ENCODE measurements at places on chromosomes 7 and 10. TPM values are rescaled to one million over a fixed set of nuclear protein-coding genes. Genes with fewer than 3 reads are reported as not detected.

DNA sequence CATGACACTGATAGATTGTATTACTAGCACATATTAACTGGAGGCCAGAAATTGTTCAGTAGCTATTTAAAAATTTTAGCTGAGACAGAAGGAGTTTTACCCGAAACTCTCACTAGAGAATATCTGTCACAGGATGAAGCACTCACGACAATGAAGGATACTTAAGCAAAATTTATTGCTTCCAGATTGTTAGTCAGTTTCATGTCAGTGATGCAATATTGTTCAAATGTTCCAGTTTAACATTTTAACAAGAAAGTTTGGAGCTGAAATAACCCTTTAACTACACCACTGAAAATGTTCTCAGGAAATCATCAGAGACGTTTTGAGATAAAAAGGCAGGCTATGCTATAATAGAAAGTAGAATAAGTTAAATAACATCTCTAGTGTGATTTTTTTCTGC is 15.0 kb upstream of the CADPS2 start:
- DNase-seq, result peak; percentile 69

Gene IL2RA
- under 0.01 TPM for total RNA-seq

DNA sequence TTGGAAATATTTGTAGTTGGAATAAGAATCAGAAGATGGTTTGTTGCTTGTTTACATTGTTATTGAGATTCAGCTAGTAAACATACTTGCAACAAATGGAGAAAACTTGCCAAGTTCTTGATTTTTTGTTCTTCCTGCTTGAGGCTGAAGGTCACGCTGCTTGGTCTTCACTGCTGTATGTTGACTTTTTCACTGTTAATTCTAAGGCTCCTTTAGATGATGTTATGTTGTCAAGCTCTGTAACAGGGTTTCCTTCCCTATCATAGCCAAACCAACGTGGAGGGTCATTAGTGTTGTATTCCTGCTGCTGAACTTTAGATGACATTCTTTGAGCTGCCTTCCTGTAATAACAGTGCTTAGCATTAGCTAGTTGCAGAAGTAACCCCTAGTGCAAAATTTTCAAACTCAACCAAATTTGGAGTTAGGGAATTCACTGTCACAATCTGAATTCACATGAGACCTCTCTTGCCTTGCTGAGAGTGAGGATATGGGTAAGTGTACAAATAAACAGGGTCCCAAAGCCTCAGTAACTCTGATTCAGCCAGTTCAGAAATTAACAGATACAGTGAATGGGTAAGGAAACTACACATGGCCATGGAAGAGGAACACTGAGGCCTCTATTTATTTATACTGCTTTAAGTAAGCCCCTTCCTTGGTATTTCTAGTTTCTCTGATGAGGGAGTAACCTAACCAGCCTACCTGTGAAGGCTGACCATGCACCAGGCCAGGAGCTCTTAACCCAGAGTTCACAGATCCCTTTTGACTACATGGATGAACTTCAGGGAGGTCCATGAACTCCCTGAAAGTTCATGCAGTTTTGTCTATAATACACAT is 64.6 kb downstream of the FAM185A start:
- peak; percentile 58 for DNase-seq

Gene SPDYE18
- not detected for total RNA-seq

DNA sequence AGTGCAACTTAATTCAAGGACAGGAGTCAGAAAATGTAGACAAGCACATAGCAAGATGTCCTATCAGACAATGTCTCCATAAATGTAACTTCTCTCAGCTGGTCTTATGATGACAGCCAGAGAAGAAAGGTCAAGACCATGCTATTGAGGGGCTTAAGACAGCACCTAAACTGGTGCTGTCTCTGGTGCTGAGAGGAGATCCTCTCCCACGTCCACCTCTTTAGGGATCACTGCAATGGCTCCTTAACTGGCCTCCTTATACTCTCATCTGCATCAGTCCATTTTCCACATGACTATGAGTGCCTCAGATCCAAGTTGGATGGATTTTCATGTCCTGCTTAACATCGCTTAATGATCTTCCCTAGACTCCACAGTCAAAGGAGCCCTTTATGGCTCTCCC is 210.6 kb downstream of the ARL4A start:
- DNase-seq, result no peak

DNA sequence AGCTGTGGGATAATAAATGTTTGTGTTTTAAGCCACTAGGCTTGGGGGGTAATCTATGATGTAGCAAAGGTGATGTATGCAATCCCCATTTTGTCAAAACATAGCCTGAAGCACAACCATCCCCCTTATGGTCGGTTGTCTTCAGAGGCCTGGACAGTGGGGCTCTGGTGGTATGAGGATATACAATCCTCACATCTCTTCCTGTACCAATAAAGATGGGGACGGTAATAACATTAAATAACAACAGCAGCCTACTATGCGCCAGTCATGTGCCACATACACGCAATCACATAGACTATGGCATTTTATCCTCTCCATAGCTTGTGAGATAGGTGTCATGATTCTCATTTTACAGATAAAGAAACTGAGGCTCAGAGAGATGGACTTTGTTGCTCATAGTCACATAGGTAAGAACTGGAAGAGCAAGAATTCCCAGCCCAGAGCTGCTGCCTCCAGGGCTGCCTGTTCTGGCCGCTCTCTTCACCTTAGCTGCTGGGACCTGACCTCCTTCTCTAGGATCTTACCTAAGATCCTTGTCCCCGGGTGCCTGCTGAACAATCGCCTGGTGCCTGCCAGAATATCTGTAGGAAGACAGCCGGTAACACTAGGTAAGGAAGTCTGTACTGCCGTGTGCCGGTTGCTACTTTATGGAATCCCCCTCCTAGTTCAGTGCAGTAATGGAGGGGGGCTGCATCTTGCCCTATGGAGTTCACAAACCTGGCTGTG is 108.6 kb downstream of the ARHGAP22 start:
- no peak for DNase-seq

Data from fibroblast of villous mesenchyme (primary cell).